ENCODE measurements at places on chromosomes 5 and 9. TPM values are rescaled to one million over a fixed set of nuclear protein-coding genes. Genes with fewer than 3 reads are reported as not detected.

C9orf57 gene
- total RNA-seq, result not detected

DNA sequence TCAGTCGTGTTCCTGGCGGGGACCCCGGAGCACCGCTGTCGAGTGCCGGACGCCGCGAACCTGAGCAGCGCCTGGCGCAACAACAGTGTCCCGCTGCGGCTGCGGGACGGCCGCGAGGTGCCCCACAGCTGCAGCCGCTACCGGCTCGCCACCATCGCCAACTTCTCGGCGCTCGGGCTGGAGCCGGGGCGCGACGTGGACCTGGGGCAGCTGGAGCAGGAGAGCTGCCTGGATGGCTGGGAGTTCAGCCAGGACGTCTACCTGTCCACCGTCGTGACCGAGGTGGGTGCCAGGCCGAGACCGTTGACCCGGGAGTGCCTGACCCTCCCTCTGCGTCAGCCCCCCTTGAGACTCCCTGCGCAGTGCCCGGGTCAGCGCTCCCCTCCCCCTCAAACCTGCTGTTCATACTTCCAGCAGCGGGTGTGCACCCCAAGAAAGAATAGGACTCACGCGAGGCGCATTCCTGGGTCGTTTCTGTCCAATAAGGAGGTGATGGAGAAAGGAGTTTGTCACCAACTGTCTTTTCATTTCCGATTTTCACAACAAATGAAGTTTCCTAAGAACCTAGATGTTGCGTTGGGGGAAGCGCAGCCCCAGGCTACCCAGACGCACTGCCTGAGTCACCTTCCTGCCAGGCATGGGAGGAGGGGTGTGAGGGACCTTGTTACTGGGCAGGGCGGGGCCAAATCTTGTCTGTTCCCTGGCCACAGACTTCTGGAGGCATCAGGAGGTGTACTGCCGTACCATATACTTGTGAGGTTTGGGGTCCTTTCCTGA lies 722 bp downstream of the SLC22A4 start:
- DNase-seq, result peak; percentile 80

- no peak for DNase-seq
Observed at GRCh38 chr5:45037927-45038326, 229.2 kb downstream of the MRPS30 start.

ELOVL7 gene
- total RNA-seq, result not detected

GRCh38 chr9:34664281-34665066 lies 2.0 kb upstream of the CCL27 start:
- peak; percentile 75 for DNase-seq
